ENCODE measurements at places on chromosomes 6 and 20. TPM values are rescaled to one million over a fixed set of nuclear protein-coding genes. Genes with fewer than 3 reads are reported as not detected.

DNA sequence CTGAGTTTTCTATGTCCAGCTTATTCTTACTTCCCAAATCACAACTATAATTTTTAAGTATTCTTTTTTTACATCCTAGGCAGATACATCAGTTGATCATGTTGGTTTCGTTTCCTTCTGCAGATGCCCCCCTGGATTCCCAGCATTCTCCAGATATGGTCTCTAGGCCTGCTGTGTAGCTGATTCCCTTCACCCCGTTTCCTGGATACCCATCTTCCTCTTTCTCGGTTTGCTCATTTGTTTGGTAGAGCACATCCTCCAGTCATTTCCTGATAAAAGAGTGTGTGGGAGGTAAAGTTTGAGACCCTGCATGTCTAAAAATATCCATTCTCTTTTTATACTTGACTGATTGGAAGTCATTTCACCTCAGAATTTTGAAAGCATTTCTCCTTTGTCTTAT is 66.4 kb downstream of the ANKS1A start:
- H3K27ac ChIP-seq: no peak overlapping the region
- H3K4me1 ChIP-seq: peaks cover 18% of the 10 kb centered on the region
- no peaks in the 10 kb centered on the region for H3K36me3 ChIP-seq
- DNase-seq: no peak
- H3K27me3 ChIP-seq: no peaks in the 10 kb centered on the region
- no peak overlapping the region for H3K4me3 ChIP-seq

The RUNX2 gene
- 1.9 TPM for total RNA-seq

- H3K4me3 ChIP-seq: no peak overlapping the region
- no peaks in the 10 kb centered on the region for H3K36me3 ChIP-seq
- H3K27ac ChIP-seq: no peak overlapping the region
- no peaks in the 10 kb centered on the region for H3K27me3 ChIP-seq
Measured at GRCh38 chr6:81939766-81940165, 187.3 kb upstream of the TENT5A start.

The NFATC2 gene
- total RNA-seq: 9.2 TPM

GRCh38 chr6:8481727-8482126 is 46.4 kb upstream of the SLC35B3 start:
- no peak overlapping the region for H3K27ac ChIP-seq
- no peak overlapping the region for H3K4me3 ChIP-seq
- H3K27me3 ChIP-seq: no peaks in the 10 kb centered on the region

- no peaks in the 10 kb centered on the region for H3K36me3 ChIP-seq
- DNase-seq: no peak
- H3K27me3 ChIP-seq: no peaks in the 10 kb centered on the region
- no peak overlapping the region for H3K4me3 ChIP-seq
- H3K27ac ChIP-seq: no peak overlapping the region
- no peaks in the 10 kb centered on the region for H3K4me1 ChIP-seq
Measured at GRCh38 chr6:37731371-37731770, 33.7 kb upstream of the MDGA1 start.

The SSTR4 gene
- not detected for total RNA-seq

- no peaks in the 10 kb centered on the region for H3K27me3 ChIP-seq
- DNase-seq: no peak
- no peaks in the 10 kb centered on the region for H3K36me3 ChIP-seq
- no peak overlapping the region for H3K4me3 ChIP-seq
- H3K4me1 ChIP-seq: no peaks in the 10 kb centered on the region
- H3K27ac ChIP-seq: no peak overlapping the region
Measured at GRCh38 chr6:133698272-133698671, 190.6 kb upstream of the TCF21 start.

The SMIM26 gene
- total RNA-seq: 152 TPM

DNA sequence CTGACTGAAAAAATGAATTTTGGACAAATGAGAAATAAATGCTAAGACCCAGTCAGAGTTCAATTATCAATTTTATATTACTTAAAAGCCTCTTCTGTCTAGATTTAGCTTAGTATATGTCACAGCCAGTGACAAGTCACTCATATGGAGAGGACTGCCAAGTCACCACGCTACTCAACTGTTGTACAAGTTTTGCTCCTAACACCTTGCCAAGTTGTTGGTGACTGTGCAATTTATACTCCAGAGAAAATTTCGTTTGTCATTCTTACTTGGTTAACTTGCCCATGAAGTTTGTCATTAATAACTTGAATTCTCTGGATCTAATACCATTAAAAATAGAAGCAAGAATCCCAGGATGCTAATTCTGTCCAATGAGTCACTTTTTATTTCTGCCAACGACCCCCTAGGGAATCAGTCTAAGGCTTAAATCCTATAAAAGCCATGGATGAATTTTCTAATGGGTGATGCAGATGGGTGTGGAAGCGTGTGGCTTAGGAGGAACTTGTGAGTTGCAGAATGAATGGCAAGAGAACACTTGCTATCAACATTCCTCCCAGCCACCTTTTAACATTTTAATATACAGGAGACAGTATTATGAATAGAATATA is 30.4 kb upstream of the FBXO30 start:
- DNase-seq: no peak
- no peak overlapping the region for H3K4me3 ChIP-seq
- H3K27me3 ChIP-seq: no peaks in the 10 kb centered on the region
- H3K27ac ChIP-seq: no peak overlapping the region
- H3K36me3 ChIP-seq: no peaks in the 10 kb centered on the region

The TGM2 gene
- 144 TPM for total RNA-seq

DNA sequence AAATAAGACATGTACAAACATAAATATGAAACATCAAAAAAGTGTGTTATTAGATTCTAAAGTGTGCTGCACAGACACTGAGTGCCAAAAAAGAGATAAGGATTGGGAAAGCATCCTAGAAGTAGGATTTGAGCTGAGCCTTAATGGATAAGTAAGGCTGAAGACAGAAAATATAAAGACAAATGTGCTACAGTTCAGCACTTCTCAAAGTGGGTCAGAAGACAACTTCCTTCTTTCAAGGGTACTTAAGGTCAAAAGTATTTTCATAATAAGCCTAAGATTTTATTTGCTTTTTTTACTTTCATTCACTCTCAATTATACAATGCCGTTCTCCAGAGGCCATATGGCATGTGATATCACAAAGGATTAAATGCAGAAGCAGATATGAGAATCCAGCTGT is 16.8 kb downstream of the USP45 start:
- DNase-seq: no peak
- H3K4me3 ChIP-seq: no peak overlapping the region
- H3K4me1 ChIP-seq: no peaks in the 10 kb centered on the region
- H3K27ac ChIP-seq: no peak overlapping the region

The CPXM1 gene
- 129 TPM for total RNA-seq

The DCDC2 gene
- 0.06 TPM for total RNA-seq

The TAP2 gene
- 5.1 TPM for total RNA-seq

- H3K4me1 ChIP-seq: no peaks in the 10 kb centered on the region
- H3K36me3 ChIP-seq: no peaks in the 10 kb centered on the region
- peak; percentile 20 for DNase-seq
Measured at GRCh38 chr6:157822245-157823000, 623 bp upstream of the SNX9 start.

DNA sequence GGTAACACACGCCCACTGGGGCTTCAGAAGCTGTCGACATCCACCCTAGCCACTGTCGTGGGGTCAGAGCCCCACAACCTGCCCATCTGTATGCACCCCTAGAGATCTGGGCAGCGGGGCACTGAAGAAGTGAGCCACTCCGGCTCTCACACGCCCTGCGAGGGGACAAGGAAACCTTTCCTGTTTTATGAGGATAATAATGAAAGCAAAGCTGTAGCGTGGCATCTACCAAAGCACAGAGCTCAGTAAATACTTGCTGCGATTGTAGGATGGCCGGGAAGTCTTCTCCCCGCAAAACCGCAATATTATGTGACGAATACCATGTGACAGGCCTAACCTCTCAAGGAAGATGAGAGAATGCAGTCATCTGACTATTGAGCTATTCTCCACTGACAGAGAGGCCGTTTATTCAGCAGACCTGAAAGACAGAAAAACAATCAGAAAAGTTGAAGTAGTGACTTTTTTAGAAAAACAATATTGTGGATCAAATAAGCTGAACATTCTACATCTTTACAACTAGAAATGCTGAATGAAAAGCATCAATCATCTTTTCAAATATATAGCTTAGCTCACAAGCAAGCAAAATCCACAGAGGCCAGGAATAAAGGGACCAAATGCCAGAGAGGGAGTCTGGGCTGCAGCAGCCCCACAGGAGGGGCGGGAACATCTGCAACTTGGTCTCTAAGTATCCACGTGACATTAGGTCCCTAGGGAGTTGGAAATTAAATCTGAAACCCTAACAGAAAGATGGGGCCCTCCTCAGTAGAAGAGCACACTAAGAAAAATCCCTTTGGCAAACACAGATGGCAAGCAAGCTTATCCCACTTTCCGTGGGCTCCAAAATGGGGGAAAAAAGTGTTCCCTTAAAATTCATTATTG is 207.8 kb downstream of the TTLL2 start:
- H3K4me3 ChIP-seq: no peak overlapping the region
- H3K27ac ChIP-seq: no peak overlapping the region
- H3K4me1 ChIP-seq: peaks cover 3% of the 10 kb centered on the region
- no peak for DNase-seq
- no peaks in the 10 kb centered on the region for H3K36me3 ChIP-seq
- H3K27me3 ChIP-seq: no peaks in the 10 kb centered on the region

The SYCP2 gene
- total RNA-seq: not detected

DNA sequence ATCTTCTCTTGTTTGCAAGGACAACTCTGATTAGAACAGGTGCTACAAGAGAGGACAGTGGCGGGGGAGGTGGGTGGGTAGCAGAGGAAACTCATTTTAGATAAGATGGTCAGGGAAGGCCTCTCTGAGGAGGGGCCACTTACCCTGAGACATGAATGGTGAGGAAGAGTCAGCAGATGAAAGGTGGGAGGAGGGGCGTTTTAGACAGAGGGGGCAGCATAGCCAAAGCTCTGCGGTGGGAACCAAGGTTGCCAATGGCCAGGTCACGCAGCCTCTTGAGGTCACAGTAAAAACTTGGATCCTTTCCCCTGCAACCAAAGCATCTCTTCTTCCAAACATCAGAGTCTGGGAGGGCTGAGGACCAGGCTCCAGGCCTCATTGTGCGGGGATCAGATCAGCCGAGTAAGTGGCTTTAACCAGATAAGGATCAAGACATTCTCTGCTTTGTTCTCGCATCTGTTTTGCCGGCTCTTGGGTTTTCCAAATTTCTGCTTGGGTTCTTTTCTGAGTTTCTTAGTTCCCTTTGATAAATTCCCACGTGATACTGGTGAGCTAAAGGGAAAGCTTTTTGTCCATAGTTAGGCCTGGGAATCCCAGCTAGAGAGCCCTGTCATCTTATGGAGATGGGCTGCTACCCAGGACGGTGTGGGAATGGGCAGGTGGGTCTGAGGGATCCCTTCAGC is 5.5 kb upstream of the CD40 start:
- H3K27me3 ChIP-seq: no peaks in the 10 kb centered on the region
- H3K36me3 ChIP-seq: no peaks in the 10 kb centered on the region
- DNase-seq: no peak

DNA sequence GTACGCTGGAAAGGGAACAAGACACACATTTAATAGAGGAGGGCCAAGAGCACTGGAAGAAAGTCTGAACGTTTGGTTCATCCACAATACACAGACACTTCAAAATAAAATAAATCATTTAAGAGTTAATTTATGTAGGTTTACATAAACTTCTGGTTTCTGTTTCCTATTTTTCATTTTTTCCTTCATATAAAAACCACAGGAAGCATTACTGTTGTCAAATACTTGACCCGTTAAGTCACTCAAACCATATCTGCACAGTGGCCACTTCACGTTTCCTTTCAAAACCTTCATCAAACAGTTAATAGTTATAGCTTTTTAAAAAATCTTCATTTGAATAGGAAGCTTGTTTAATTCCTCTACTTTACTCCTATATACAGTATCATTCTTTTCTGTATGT is 257.6 kb upstream of the THEMIS start:
- no peaks in the 10 kb centered on the region for H3K36me3 ChIP-seq
- no peaks in the 10 kb centered on the region for H3K4me1 ChIP-seq
- no peak overlapping the region for H3K4me3 ChIP-seq
- H3K27ac ChIP-seq: no peak overlapping the region
- no peak for DNase-seq

Measured in cardiac muscle cell (in vitro differentiated cells and primary cell).